Heart right ventricle (tissue), 16 donors: ENCODE measurements at places on chromosomes 13 and 19. TPM values are rescaled to one million over a fixed set of nuclear protein-coding genes. Genes with fewer than 3 reads are reported as not detected.

The TMEM272 gene
- 0.65 TPM for total RNA-seq

The NRTN gene
- total RNA-seq: 26.7 TPM

The NLRP4 gene
- total RNA-seq: not detected

The SHANK1 gene
- total RNA-seq: not detected

The CD70 gene
- total RNA-seq: not detected

The CEBPA gene
- 4.0 TPM for total RNA-seq

The SCEL gene
- not detected for total RNA-seq

The NCR1 gene
- total RNA-seq: not detected

The OR7C2 gene
- not detected for total RNA-seq

The TUBB4A gene
- total RNA-seq: 6.0 TPM

The KCTD4 gene
- total RNA-seq: not detected

The IFI30 gene
- total RNA-seq: 15.0 TPM

DNA sequence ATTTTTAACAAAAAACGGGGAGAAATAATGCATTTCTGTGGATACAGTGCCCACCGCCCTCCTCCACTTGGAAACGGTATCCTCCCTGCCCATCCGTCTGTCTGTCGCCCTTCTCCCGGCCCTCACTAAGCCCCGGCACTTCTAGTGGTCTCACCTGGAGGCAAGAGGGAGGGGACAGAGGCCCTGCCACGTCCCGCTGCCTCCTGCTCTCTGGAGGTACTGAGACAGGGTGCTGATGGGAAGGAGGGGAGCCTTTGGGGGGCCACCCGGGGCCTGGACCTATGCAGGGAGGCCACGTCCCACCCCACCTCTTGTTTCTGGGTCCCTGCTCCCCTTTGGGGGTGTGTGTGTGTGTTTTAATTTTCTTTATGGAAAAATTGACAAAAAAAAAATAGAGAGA, 3.0 kb upstream of the HAMP start:
- H3K27me3 ChIP-seq: no peaks in the 10 kb centered on the region
- DNase-seq: no peak
- H3K4me3 ChIP-seq: no peak overlapping the region
- no peaks in the 10 kb centered on the region for H3K4me1 ChIP-seq
- H3K27ac ChIP-seq: no peak overlapping the region

DNA sequence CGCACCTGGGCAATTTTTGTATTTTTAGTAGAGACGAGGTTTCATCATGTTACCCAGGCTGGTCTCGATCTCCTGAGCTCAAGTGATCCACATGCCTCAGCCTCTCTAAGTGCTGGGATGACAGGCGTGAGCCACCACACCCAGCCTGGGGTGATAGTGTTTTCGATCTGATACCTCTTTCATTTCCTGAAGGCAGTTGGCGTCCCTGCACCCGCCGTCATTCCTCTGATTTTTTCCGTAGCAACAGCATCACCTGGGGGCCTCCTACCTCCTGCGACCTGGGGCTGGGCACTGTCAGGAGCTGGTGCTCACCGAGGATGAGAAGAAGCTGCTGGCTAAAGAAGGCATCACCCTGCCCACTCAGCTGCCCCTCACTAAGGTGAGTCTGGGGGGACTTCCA, 10.8 kb downstream of the CREB3L3 start:
- DNase-seq: no peak
- no peak overlapping the region for H3K27ac ChIP-seq
- no peaks in the 10 kb centered on the region for H3K36me3 ChIP-seq
- no peak overlapping the region for H3K4me3 ChIP-seq
- no peaks in the 10 kb centered on the region for H3K4me1 ChIP-seq

- no peak overlapping the region for H3K27ac ChIP-seq
- no peak for DNase-seq
- H3K27me3 ChIP-seq: no peaks in the 10 kb centered on the region
- no peak overlapping the region for H3K4me3 ChIP-seq
- no peaks in the 10 kb centered on the region for H3K36me3 ChIP-seq
Measured at GRCh38 chr13:64506246-64506645, 2723.9 kb downstream of the PCDH9 start.

GRCh38 chr13:112983428-112984196, 14.6 kb downstream of the MCF2L start:
- no peaks in the 10 kb centered on the region for H3K27me3 ChIP-seq
- peak overlapping the region; percentile 64 for H3K4me3 ChIP-seq
- peaks cover 43% of the 10 kb centered on the region for H3K4me1 ChIP-seq
- peak; percentile 55 for DNase-seq

GRCh38 chr13:29180055-29180454, 359.9 kb downstream of the MTUS2 start:
- DNase-seq: no peak
- no peak overlapping the region for H3K27ac ChIP-seq
- no peak overlapping the region for H3K4me3 ChIP-seq
- H3K27me3 ChIP-seq: no peaks in the 10 kb centered on the region

DNA sequence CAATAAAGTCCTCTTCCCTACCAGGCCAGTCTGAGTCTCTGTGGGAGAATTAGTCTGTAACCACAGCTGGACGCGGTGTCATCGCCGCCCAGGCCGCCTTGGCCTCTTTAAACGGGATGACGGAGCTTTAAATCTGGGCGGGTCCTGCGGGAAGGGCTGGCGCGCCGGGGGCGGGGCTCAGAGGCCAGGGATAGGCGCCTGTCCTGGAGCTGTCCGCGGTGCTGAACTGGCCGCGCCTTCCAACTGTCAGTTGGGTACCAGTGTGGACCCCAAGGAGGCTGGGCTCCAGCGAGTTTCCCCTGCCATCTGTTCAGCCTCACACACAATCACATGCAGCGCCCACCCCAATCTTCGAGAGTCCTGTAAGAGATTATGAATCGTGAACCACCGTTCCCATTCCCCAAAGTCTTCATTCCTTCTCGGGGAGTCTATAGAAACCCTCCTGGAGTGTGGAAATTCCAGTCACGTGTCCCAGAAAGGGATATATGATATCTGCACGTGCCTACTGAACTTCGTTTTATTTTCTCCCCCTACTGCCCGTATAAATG, 11.5 kb downstream of the APLP1 start:
- no peak overlapping the region for H3K4me3 ChIP-seq
- no peaks in the 10 kb centered on the region for H3K36me3 ChIP-seq
- peak; percentile 93 for DNase-seq
- H3K27me3 ChIP-seq: no peaks in the 10 kb centered on the region

DNA sequence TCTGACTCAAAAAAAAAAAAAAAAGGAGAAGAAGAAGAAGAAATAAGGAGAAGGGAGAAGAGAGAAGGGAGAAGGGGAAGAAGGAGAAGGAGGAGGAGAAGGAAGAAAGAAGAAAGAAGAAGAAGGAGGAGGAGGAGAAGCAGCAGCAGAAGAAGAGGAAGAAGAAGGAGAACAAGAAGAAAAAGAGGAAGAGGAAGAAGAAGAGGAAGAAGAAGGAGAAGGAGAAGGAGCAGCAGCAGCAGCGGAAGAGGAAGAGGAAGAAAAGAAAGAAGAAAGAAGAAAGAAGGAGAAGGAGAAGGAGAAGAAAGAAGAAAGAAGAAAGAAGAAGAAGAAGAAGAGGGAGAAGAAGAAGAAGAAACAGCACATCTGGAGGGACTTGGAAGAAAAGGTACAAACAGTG, 4.1 kb upstream of the CNN1 start:
- H3K27me3 ChIP-seq: no peaks in the 10 kb centered on the region
- H3K4me3 ChIP-seq: no peak overlapping the region
- H3K4me1 ChIP-seq: peaks cover 17% of the 10 kb centered on the region
- no peak for DNase-seq

DNA sequence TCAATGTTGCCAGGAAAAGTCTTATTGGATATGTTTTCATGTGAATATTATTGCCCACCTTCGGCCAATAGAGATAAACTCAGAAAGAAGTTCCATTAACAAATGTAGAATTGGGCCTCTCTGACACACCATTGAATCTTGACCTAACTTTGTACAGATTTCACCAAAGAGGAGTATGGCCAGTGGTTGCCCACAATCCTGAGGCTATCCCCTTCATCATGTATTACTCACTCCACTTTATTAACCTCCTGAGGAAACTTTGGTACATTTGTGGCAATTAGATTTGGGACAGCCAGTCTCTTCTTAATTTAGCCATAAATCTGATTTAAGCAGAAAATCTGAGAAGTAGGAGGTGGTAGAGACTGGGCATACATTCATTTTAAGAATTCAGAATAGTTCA, 53.3 kb upstream of the POSTN start:
- DNase-seq: no peak
- H3K27ac ChIP-seq: no peak overlapping the region
- no peaks in the 10 kb centered on the region for H3K4me1 ChIP-seq
- H3K4me3 ChIP-seq: no peak overlapping the region
- no peaks in the 10 kb centered on the region for H3K27me3 ChIP-seq

DNA sequence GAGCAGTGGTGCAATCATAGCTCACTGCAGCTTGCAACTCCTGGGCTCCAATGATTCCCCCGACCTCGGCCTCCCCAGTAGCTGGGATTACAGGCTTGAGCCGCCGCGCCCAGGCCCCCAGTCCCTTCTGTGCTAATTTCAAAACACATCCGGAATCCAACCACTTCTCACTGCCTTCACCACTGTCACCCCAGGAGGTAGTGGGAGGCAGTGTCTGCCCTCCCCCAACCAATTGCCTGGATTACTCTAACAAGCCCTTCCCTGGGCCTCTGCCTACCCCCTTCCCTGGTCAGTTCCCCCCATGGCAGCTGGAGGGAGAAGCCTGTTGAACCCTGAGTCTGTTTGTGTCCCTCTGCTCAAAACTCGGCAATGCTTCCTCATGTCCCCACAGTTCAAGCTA, 2.3 kb downstream of the PRAM1 start:
- no peak for DNase-seq
- H3K27me3 ChIP-seq: no peaks in the 10 kb centered on the region
- no peaks in the 10 kb centered on the region for H3K4me1 ChIP-seq
- H3K27ac ChIP-seq: no peak overlapping the region
- no peaks in the 10 kb centered on the region for H3K36me3 ChIP-seq

GRCh38 chr13:64993514-64994164, 2236.5 kb downstream of the PCDH9 start:
- DNase-seq: no peak
- H3K4me3 ChIP-seq: no peak overlapping the region

GRCh38 chr13:101916775-101917474, 464.4 kb downstream of the ITGBL1 start:
- H3K27me3 ChIP-seq: peaks cover 52% of the 10 kb centered on the region
- H3K27ac ChIP-seq: no peak overlapping the region
- peak overlapping the region; percentile 54 for H3K4me3 ChIP-seq
- H3K4me1 ChIP-seq: peaks cover 5% of the 10 kb centered on the region
- H3K36me3 ChIP-seq: no peaks in the 10 kb centered on the region

DNA sequence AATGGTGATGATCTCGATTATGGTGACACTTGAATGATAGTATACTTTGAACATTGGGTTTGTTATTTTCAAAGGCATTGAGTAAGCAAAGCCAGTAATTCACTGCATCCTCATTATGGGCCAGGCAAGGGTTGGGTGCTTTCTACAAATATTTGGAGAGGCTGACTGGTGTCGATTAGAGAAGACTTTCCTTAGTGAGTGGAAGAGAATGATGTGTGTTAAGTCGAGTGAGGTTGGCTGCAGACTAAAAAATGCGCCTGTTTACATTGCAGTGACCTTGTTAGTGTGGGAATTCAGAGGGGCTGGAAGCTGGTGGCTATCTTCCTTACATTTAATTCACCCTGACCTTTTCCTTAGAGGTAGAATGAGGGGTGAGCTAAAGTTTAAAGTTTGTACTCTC, 22.4 kb upstream of the RNF113B start:
- no peaks in the 10 kb centered on the region for H3K36me3 ChIP-seq
- DNase-seq: no peak
- H3K4me1 ChIP-seq: no peaks in the 10 kb centered on the region
- H3K4me3 ChIP-seq: no peak overlapping the region

GRCh38 chr13:93936901-93937300, 542.6 kb downstream of the DCT start:
- H3K4me3 ChIP-seq: no peak overlapping the region
- H3K27me3 ChIP-seq: no peaks in the 10 kb centered on the region
- no peaks in the 10 kb centered on the region for H3K36me3 ChIP-seq
- H3K4me1 ChIP-seq: no peaks in the 10 kb centered on the region

- H3K27me3 ChIP-seq: no peaks in the 10 kb centered on the region
- no peaks in the 10 kb centered on the region for H3K36me3 ChIP-seq
Measured at GRCh38 chr13:24217601-24218281, 57.2 kb downstream of the SPATA13 start.
